ENCODE measurements at places on chromosomes 11 and 22. TPM values are rescaled to one million over a fixed set of nuclear protein-coding genes. Genes with fewer than 3 reads are reported as not detected.

OR51I1 gene
- not detected for total RNA-seq

DEPDC7 gene
- total RNA-seq = 0.49 TPM

DNA sequence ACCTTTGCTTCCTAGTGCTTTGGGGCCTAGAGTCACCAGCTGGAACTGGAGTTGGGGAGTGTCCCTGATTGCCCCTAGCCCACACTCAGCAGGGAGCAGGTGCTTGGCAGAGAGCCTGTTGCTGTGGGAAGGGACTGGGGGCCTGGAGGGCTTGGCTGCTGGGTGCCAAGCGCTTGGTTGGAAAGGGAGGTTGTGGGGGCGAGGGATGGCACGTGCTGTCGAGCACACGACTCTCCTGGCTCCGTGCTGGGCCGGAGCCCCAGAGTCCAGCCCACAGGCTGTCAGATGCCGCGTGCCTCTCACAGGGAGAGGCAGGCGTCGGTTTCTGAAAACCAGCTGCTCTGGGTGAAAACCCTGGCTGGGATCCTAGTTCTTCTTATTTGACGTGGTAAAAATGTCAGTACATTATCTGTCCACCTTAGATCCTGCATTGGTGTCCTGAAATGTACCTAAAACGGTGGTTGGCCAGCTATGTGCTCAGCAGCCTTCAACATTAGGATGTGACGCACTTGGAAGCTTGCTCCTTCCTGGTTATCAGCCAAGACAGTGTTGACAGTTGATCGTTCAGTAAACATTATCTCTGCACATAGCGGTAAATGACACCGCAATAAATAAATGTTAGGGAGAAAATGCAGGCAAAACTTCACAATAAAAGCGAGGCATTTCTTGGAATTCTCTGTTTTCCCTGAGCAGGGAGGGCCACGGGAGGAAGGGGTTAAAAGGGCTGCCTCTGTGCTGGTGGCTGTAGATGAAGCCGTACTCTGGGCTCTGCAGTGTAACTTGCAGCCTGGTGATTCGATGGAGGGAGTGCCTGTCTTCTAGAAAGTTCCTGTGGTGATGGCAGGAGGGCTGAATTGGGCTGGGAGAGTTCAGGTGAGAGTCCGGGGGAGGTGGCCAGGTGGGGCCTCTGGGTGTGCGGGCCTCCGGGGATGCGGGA, 29.2 kb downstream of the GRAMD4 start:
- no peak for DNase-seq

GRCh38 chr22:49513358-49513851, 314.3 kb downstream of the BRD1 start:
- DNase-seq = no peak

GRCh38 chr11:120133216-120134105, 4.5 kb downstream of the TRIM29 start:
- peak; percentile 51 for DNase-seq

DNA sequence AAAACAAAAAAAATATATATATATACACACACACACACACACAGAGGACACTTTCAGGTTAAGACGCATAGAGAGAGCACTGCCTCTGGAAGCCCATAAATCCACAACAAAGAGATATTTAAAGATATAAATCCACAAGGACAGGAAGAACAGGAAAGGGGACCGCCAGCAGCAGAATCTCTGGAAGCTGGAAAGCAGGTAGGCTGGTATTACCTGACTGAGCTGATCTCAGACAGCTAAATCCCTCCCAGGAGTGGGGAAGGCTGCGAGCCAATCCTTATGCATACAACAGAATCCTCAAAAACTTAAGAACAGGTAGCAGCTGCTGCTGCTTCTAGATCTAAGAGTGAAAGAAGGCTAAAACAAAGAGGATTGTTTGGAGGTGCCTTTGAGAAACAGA, 1.8 kb upstream of the MCAT start:
- DNase-seq = no peak

DNA sequence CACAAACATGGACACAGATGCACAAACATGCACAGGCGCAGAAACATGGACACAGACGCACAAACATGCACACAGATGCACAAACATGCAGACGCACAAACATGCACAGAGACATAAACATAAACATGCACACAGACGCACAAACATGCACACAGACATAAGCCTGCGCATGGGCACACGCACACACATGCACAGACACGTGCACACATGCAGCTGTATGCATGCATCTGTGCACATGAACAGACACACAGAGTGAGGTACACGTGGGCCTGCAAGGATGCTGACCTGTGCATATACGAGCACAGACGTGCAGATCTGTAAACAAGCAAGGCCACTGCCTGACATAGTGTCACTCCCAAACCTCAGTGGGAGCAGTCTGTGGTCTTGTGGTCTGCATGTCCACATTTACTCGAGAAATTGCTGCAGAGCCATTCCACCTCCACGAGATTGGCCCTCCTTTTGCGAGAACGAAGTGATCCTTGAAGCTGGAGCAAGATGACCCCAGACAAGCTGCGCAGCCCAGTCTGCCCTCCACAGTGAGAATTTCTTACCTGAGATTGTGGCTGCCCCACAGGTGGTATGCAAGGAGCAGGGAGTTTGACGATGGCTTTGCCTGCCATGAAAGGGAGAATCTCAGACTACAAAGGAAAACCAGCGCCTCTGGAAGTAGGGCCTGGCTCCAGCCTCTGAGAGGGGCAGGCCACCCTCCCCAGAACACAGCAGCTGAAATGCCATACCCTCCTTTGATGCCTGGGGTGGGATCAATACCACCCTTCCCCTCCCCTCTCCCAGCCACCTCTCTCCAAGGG, 299.9 kb downstream of the BRD1 start:
- DNase-seq = no peak

GRCh38 chr11:125930076-125930450, 15.8 kb upstream of the VSIG10L2 start:
- DNase-seq = no peak

GRCh38 chr11:77086521-77087472, 15.8 kb upstream of the OMP start:
- no peak for DNase-seq

DNA sequence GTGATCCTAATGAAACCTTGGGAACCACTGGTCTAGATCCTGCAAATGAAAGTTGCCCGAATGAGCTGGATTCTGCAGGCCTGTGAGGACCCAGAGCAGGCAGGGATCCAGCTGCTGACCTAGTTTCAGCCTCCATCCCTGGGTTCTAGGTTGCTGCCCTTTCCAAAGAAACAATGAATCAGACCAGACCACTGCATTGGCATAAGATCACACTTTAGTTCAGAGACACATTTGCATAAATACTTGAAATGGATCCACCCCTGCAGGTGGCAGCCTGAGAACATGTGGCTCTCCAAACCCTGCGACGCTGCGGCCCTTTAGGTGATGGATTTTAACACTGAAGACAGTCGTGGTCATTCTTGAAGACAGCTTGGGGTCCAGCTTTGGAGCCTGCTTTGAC, 23.7 kb downstream of the ADAMTS8 start:
- DNase-seq = no peak
